ENCODE measurements at places on chromosomes 1 and 21.

DNA sequence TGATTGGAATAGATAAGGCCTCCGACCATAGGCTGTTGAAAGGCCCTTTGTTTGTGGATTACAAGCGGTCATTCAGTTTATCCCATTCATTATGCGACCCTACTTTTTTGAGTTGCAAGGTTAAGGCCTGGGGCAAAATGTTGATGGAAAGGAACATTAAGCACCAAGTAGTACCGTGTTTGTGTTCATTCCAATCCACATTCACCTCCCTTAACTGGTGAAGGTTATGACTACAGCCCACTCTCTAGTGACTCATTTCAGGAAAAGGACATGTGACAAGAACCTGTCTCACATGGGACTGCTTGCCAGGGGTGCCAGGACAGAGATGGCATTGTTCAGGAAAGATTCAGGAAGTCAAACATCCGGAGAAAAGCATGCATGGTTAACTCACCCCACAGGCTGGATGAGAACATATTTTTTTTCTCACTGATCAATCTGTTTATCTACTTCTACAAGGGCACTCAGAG, 81.6 kb downstream of the CD58 start:
- no peak for DNase-seq

DNA sequence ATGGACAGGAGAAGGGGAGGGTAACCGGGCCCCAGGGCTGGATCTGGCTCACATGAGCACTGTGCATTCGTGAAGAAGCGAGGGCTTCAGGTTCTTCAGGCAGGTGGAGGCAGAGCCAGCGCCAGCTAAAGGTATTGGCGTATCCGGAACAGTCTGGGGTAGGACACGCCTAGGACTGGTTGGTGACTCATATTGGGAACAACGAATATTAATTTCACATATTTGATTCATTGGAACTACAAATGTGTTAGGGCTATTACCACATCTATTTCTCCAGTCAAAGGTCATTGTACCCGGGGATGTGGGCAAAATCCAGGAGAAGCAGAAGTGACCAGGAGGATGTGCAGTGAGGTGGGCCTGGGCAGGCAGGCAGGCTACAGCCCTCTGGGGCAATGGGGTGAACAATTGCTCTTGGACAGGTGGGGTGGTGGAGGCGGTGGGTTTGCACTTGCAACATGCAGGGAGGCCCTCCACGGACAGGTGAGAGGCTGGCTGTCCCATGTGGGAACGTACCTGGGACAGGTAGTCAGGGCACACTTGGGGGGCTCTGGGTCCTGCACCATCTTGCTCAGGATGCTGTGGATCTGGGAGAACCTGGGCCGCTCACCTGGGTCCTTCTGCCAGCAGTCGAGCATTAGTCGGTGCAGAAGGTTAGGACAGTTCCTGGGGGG, 26.7 kb downstream of the CDCA8 start:
- no peak for DNase-seq

DNA sequence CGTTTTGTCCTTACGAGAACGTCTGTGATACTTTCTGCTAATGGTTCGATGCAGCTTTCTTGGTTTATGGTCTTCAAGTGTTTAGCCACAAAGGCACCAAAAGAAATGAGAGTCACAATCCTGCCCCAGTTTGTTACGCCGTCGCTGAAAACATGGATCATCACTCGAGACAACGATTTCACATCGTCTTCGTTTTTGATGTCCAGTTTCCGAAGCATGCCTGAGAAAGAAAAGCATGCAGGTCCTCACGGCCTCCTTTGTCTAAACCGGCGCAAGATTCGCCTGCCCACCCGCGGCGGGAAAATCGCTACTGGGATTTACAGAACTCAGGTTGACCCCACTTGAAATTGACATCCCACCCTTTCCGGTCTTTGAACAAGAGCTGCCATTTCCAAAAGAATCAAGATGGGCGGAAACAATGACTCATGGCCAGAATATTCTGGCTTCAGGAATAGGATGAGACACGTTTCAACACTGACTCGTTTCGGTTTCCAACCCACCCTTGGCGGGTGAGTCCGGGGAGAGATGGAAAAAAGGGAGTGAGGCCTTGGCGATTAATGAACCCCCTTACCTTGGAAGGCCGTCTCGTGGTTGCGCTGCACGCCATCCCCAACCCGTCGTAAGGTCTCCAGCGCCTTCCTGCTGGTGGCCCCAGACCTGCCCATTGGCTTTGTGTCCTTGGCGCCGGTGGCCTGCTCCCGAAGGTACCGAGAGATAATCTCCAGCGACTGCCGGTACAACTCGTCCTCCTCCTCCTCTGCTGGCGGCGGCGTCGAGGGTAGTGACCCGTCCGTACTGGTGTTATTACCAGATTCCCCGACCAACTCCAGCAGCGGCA, 919 bp downstream of the MCL1 start:
- DNase-seq = peak; percentile 61

DNA sequence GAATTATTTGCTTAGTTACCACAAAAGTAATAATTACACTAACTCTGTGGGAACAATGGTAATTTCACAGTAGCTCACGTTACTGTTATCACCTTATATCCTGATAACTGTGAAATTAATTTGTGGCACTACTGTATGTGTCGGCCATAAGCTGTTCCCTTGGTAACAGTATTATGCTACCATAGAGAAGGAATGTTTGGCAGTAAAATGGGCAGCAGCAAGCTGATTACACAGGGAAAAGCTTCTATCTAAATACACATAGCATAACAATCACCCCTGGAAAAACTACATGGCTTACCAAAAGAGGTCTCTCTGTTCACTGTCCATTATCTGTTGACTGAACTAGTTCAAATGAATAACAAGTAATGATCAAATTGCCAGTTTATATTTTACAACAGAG, 124.1 kb downstream of the DPYD start:
- no peak for DNase-seq

GRCh38 chr1:51644020-51644419, 27.1 kb downstream of the OSBPL9 start:
- no peak for DNase-seq

DNA sequence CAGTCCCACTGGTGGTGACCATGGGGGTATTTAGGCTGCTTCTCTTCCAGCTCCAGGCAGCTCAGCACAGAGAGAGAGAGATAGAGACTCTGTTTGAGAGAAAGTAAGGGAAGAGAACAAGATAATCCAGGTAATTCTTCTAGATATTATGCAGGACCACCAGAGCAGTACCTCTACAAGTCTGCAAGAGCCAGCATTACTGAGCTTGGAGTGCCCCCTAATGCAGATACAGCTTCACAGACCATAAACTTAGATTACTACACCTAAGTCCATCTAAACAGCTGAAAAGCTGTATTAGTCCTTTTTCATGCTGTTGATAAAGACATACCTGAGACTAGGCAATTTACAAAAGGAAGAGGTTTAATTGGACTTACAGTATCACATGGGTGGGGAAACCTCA, 570.3 kb downstream of the LRRIQ3 start:
- no peak for DNase-seq

DNA sequence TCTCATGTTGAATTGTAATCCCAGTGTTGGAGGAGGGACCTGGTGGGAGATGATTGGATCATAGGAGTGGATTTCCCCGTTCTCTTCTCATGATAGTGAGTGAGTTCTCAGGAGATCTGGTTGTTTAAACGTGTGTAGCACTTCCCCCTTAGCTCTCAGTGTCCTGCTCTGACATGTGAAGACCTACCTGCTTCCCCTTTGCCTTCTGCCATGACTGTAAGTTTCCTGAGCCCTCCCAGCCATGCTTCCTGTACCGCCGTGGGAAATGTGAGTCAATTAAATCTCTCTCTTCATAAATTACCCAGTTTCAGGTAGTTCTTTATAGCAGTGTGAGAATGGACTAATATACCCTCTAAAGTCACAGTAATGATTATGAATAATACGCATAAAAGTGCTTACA, 248.4 kb upstream of the LRRC7 start:
- DNase-seq = no peak
